ENCODE measurements at places on chromosomes 1 and 21.

DNA sequence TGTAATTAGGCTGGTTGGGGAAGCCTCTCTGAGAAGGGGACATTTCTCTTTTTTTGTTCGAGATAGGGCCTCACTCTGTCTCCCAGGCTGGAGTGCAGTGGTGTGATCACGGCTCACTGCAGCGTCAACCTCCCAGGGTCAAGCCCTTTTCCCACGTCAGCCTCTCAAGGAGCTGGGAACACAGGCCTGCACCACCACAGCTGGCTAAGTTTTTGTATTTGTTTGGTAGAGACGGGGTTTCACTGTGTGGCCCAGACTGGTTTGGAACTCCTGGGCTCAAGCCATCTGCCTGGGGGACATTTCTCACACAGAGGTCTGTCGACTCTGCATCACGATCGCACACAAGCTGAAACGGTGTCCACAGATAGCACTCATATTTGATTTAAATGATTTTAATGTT is 39.7 kb downstream of the HUNK start:
- DNase-seq, result no peak

GRCh38 chr1:79603843-79604242 is 597.3 kb upstream of the ADGRL4 start:
- no peak for DNase-seq

- DNase-seq, result no peak
Measured at GRCh38 chr1:192945390-192946130, 113.6 kb downstream of the UCHL5 start.

DNA sequence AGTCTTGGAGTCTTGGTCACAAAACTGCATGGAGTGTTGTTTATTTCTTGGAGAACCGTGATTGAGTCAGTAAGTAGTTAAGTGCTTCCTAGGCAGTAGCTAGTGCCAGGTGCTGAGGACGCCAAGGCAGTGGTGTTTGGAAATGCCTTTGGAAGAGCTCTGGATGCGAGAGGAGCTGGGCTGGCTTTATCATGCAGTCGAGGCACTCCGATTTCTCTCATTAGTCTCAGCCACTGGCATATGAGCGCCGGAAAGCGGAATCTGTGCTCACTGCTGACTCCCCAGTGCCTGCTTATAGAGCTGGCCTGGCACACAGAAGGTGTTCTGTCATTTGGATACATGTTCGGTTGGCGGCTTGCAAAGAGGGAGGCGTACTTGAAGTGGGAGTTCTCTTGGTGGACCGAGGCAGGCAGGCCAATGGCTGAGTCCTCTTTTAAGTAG is 3.6 kb downstream of the TENT5C start:
- no peak for DNase-seq

DNA sequence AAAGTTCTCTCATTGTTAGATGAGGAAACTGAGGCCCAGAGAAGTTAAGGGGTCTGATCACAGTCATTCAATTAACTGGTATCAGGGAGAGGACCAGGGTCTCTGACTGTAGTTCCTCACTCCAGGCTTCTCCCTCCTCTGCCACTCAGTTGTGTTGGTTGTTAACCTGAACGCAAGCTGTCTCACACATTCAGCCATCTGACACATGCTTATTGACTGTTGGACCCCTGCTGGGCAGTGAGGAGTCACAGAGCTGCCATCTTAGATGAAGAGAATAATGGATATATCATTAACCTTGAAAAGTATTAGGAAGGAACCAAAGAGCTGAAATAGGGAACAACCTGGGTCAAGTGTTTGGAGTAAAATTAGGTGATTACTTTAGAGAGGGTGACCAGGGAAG is 194.8 kb downstream of the ZZZ3 start:
- DNase-seq, result no peak

GRCh38 chr1:94418664-94419655 is 771 bp downstream of the ABCD3 start:
- DNase-seq, result no peak

DNA sequence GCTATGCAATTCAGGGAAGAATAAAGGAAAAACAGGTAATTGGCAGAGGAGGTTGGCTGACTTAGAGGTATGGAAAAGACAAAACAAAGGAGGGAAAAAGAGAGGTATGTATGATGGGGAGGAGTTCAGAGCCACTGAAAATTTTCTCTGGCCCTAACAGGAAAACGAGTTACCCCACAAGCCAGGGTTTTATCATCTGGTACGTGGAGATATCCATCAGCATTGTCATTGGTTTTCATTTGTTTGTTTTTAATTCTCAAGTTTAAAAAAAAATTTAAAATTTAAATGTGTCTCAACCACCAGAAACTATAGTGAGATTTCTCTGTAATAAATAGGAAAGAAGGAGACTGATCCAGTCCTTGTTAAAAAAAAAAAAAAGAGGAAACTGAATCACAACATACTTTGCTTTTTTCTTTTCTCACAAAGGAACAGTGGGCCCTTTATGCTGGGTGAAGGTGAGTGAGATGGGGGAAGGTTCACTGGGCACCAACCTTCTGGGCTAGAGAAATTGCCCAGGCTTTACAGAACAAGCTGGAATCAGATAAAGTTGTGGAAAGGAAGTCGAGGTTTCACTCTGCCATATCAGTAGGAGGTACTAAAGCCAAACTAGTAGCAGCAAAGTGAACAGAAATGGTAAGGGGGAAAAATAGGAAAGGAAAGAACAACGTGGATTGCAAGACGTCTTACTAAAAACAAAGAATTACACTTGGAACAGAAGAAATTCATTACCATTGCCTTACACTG is 2.7 kb downstream of the IFNAR2 start:
- DNase-seq, result no peak

GRCh38 chr1:10271869-10272268 is 61.5 kb downstream of the KIF1B start:
- DNase-seq, result no peak

Data from stimulated activated CD4-positive, alpha-beta T cell treated with anti-CD3 and anti-CD28 coated beads, Interleukin-4, amount 100 ng/mL, for 4 hours (primary cell).